ENCODE measurements at places on chromosomes 13 and 19. TPM values are rescaled to one million over a fixed set of nuclear protein-coding genes. Genes with fewer than 3 reads are reported as not detected.

DNA sequence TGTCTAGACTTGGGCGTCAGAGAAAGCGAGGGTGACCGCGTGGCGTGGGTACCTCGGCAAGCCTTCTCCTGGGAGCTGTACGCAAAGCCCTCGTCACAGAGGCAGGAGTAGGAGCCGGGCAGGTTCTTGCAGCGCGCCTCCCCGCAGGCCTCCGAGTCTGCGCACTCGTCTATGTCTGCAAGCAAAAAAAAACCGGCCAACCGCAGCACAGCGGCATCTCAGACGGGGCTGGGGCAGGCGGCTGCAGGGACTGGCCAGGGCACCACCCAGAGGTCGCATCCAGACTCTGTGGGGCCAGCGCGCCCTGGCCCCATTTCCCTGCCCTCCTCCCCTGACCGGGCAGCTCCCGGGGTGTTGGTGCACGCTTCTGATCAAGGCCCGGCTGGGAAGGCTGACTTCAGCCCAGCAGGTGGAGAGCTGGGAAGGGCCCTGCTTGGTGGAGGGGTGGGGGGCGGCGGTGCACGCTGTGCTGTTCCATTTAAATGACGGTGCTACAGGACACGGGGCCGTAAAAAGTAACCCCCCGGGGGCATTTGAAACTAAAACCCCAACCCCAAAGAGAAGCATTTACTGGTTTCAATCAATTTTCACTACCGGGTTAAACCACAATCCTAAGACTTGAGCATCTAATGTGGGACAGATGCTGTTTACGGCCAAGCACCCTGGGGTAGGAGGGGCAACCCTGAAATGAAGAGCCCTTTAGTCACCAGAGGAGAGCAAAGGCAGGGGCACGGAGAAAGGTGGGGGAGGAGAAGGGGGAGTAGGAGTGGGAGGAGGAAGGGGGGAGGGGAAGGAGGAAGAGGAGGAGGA lies 28.2 kb downstream of the GAS6 start:
- peak; percentile 61 for DNase-seq

DNA sequence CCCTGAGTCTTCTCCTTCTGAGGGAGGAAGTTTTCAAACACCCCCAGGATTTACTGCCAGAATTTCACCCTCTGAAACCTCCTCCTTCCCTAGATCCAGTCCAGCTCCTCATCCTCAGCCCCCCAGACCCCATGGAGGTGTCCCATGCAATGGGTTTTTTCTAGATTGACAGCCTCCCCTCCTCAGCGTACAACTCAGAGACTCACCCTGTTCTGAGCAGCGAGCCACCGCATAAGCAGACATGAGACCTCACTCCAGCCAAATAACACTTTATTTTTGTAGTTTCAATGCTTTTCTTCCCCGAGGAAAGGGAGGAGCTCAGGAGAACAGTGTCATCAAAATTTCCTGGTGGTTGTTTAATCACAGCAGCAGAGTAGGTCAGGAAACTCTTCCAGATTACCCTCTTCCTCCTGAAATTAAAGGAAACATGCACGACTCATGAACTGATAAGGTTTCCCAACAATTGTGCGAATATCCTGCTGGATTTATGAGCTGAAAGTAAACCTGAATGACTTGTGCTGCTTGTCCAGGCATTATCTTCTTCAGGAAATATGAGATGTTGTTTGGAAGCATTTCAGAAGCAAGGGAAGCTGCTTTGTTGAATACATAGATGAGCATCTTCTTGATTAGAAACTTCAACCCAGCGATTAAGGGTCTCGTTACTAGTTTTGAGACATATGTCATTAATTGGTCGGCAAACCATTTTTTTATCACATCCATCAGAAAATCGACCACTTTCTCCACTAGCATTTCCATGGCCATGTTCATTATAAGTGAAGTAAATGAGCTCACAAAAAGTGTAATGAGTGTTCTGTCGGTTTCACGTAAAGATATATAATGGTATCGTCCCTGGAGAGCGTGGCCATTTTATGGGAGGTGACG lies 36.2 kb downstream of the ERICH4 start:
- DNase-seq, result peak; percentile 4

Gene ZFP14
- total RNA-seq, result 2.1 TPM

Gene SLC25A42
- total RNA-seq, result 5.0 TPM

Data from A172 (cell line).